ENCODE measurements at places on chromosomes 13 and 19.

- no peaks in the 10 kb centered on the region for H3K4me1 ChIP-seq
- H3K36me3 ChIP-seq, result no peaks in the 10 kb centered on the region
- H3K4me3 ChIP-seq, result no peak overlapping the region
- no peak for DNase-seq
These were observed 91.3 kb downstream of the IER2 start for GRCh38 chr19:13241231-13242104.

GRCh38 chr13:80109303-80109702, 231.6 kb downstream of the SPRY2 start:
- no peak overlapping the region for H3K4me3 ChIP-seq
- H3K27me3 ChIP-seq, result no peaks in the 10 kb centered on the region
- H3K27ac ChIP-seq, result no peak overlapping the region
- H3K36me3 ChIP-seq, result no peaks in the 10 kb centered on the region
- no peak for DNase-seq
- H3K4me1 ChIP-seq, result no peaks in the 10 kb centered on the region

- H3K4me3 ChIP-seq, result no peak overlapping the region
- H3K27me3 ChIP-seq, result no peaks in the 10 kb centered on the region
- no peak overlapping the region for H3K27ac ChIP-seq
- no peaks in the 10 kb centered on the region for H3K4me1 ChIP-seq
These were observed 59.8 kb downstream of the SCEL start for GRCh38 chr13:77595166-77595810.

GRCh38 chr19:55549500-55550320, 4.4 kb upstream of the SBK3 start:
- H3K36me3 ChIP-seq, result no peaks in the 10 kb centered on the region
- no peak for DNase-seq
- peaks cover 89% of the 10 kb centered on the region for H3K27me3 ChIP-seq
- peaks cover 33% of the 10 kb centered on the region for H3K4me1 ChIP-seq
- H3K4me3 ChIP-seq, result peak overlapping the region; percentile 13

DNA sequence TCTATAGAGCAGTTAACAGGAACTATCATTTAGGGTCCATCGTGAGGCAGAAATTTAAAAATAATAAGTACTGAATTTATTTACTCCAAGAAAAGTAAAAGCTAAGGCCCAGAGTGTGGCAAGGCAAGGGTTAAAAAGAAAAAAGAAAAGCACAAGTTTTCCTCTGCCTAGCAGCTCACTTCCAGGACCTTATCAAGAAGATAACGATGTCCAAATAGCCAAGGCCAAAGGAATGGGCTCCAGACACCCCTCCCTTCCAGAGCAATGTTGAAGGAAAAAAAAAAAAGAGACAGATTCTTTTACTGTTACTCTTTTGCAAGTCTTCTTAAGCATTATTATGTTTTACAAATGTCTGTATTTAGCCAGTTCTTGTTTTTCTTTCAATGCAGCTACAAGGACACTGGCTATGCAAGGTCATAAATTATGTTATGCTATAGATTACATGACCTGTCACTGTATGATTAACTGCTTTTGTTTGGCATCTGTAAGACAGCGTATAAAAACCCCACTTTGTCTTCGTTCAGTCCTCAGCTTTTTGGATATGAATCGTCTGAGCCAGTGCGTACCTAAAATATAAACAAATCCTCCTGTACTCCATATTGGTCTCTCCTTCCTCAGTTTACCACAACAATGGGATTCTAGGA, 2.9 kb upstream of the ZNF700 start:
- no peak overlapping the region for H3K4me3 ChIP-seq
- H3K27me3 ChIP-seq, result no peaks in the 10 kb centered on the region
- DNase-seq, result no peak
- H3K4me1 ChIP-seq, result peaks cover 25% of the 10 kb centered on the region
- no peak overlapping the region for H3K27ac ChIP-seq

DNA sequence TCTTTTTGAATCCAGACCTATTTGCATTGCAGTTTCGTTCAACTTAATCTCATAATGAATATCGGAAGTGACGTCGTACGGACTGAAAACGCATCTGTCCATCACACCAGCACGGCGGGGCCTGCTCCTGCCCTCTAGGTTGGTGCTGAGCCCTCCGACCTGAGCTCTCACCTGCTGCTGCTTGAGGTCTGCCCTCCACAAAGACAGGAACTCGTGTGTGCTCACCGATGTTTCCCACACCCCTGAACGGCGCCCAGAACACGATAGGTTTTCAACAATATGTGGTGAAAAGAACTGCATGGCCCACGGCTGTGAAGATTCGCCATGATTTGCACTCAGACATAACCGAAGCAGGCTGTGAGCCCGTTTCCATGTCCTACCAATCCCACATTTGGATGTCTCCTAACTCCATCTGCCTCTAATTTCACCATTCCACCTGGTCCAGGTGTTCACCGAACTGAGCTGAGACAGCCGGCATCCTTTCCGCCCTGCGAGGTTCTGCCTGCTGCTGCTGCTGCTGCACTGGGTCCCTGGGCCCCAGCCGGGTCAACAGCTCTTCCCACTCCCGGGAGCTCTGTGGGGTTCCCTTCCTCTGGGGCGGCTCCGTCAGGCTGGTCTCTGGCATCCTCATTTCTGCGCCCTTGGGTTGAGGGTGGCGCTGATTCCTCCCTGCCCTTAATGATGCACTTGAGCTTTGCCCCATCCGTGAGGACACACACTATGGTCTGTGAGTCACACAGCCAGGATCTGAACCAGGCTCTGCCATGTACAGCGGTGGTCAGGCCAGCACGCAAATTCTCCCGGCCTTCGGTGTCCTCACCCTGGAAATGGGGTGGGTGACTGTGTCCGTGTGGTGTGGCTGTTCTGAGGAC, 20.9 kb downstream of the GRTP1 start:
- DNase-seq, result no peak
- H3K4me3 ChIP-seq, result no peak overlapping the region
- H3K27ac ChIP-seq, result no peak overlapping the region
- H3K27me3 ChIP-seq, result no peaks in the 10 kb centered on the region

GRCh38 chr13:100517135-100517534, 71.5 kb downstream of the GGACT start:
- no peak for DNase-seq
- no peaks in the 10 kb centered on the region for H3K4me1 ChIP-seq
- H3K27me3 ChIP-seq, result no peaks in the 10 kb centered on the region
- H3K36me3 ChIP-seq, result no peaks in the 10 kb centered on the region
- H3K27ac ChIP-seq, result no peak overlapping the region
- H3K4me3 ChIP-seq, result no peak overlapping the region

GRCh38 chr19:56144376-56144775, 3.3 kb downstream of the ZNF444 start:
- no peaks in the 10 kb centered on the region for H3K27me3 ChIP-seq
- DNase-seq, result no peak
- peaks cover 28% of the 10 kb centered on the region for H3K4me1 ChIP-seq
- no peak overlapping the region for H3K4me3 ChIP-seq
- no peak overlapping the region for H3K27ac ChIP-seq

DNA sequence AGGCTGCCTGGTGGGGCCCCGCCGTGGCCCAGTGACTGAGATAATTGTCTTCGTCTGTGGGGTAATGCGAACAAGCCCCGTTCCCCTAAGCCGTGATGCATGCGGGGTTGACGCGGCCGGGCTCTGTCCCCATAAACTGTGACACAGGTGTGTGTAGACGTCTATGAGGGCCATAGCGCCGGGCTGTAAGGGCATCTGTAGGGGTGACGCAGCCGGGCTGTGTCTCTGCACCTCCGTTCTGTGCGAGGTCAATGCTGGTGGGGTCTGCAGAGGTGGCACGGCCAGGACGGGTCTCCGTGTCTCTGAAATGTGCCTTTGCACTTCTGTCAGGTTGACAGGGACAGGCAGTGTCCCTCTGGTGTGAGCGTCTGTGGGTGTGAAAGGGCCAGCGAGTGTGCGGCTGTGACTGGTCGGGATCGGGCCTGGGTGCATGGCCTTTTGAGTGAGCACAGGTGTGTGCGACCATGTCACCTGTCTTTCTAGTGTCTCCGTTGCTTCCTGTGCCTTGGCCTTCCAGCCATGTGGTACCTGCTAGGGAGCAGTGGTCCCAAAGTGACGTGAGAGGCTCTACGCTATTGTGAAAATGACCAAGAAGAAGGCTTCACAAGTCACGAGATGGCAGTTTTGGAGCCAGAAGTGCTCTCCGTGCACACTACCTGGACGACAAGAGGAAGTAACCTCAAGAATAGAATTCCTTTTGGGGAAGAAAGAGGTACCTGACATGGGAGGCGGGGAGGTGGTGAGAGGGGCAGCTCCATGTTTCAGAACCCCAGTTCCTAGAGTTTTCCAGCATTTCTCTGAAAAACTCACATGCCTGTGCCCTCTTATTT, 16.4 kb upstream of the ZNF331 start:
- peaks cover 15% of the 10 kb centered on the region for H3K4me1 ChIP-seq
- H3K36me3 ChIP-seq, result no peaks in the 10 kb centered on the region
- H3K27ac ChIP-seq, result peak overlapping the region; percentile 77
- peak overlapping the region; percentile 55 for H3K4me3 ChIP-seq
- no peaks in the 10 kb centered on the region for H3K27me3 ChIP-seq
- DNase-seq, result no peak

- no peaks in the 10 kb centered on the region for H3K36me3 ChIP-seq
- peak overlapping the region; percentile 28 for H3K4me3 ChIP-seq
- peak overlapping the region; percentile 84 for H3K27ac ChIP-seq
- peaks cover 21% of the 10 kb centered on the region for H3K4me1 ChIP-seq
- no peak for DNase-seq
- H3K27me3 ChIP-seq, result no peaks in the 10 kb centered on the region
These were observed 6.5 kb downstream of the SYCE2 start for GRCh38 chr19:12912571-12912970.

DNA sequence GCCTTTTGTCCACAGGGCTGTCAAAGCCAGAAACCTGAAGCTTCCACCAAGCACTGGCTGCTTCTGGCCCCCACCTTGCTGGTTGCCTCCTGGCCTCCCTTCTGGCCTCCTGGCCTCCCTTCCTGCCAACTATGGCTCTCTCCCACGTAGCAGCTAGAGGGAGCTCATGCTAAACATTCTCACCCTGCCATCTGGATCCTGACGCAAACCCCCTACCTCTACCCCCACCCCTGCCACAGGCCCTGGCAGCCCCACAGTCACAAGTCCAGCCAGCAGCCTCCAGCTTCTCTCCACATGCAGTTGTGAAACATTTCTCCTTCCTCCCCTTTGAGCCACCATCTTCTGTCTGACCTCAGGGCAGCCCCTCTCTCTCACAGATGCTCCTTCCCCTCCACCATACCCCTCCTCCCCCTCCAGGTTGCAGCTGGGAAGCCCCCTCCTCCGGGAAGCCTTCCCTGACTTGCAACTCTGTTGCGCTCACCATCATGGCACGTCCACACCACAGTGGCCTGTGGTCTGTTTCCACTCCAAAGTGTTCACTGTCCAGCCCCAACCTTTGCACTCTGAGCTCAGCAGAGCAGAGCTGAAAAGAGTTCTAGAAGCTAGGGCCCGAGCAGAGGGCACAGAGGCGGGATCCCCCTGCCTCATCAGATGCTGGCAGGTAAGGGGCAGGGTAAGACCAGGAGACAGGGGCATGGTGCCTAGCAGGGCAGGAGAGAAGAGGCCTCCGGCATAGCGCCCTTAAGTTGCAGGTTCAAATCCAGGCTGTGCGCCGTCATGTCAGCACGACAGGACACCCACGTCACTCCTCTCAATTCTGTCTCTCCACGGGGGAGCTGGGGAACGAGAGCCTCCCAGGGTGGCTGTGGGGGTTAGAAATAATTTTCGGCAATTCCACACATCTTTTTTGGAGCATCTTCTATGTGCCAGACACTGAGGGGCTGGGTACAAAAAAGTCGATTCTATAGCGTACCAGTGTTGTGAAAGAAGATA, 7.3 kb downstream of the ADGRL1 start:
- DNase-seq, result no peak
- H3K27me3 ChIP-seq, result no peaks in the 10 kb centered on the region
- no peaks in the 10 kb centered on the region for H3K36me3 ChIP-seq
- peaks cover 57% of the 10 kb centered on the region for H3K4me1 ChIP-seq

DNA sequence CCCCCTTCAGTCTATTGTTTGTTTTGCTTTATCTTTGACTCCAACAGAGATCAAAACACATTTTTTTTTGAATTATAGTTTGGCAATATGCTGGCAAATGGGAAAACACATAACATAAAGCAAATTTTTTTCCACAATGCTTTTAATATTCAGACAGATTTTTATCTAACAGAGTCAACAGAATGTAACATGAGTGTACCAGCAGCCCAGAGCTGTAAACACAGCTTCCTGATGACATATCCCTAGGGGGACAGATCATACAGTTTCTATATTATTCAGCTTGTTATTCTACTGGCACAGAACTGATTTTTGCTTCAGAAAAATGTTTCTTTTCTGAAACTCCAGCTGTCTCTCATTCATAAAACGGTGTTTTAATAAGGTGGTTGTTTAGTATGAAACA, 168.8 kb downstream of the OLFM4 start:
- no peaks in the 10 kb centered on the region for H3K36me3 ChIP-seq
- H3K27ac ChIP-seq, result no peak overlapping the region
- H3K27me3 ChIP-seq, result peaks cover 23% of the 10 kb centered on the region
- peaks cover 4% of the 10 kb centered on the region for H3K4me1 ChIP-seq
- H3K4me3 ChIP-seq, result no peak overlapping the region
- no peak for DNase-seq

- no peaks in the 10 kb centered on the region for H3K27me3 ChIP-seq
- peak overlapping the region; percentile 95 for H3K4me3 ChIP-seq
- DNase-seq, result no peak
- H3K4me1 ChIP-seq, result peaks cover 56% of the 10 kb centered on the region
These were observed 367 bp downstream of the MFSD12 start for GRCh38 chr19:3556978-3557460.

DNA sequence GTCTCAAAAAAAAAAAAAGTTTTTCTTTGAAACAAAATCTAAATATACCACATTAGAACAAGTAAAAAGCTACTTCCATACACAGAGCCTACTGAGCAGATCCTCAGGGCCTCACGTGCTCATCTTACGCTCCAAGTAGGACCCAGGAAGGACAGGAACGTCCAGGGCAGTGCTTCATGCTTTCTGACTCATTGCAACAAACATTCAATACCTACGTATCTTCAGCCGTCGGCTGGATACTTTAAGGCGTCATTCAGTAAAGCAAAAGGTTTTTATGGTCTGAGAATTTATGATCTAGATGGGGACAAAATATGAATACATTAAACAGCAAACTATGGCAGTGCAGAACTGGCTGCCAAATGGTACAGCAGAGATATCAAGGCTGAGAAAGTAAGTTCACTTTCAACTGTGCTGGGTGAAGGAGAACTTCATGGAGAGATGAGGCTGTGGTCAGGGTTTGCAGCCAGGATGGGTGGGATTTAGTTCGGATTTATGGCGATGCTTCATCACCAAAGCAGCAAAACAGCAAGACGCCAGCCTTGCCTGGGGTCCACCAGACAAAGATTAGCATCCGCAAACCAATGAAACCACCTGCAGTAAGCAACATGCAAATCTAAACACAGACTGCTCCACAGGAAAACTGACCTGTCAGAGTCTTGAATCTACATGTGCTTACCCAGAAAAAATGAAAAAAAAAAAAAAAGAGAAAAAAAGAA, 20.5 kb downstream of the CARS2 start:
- H3K36me3 ChIP-seq, result peaks cover 100% of the 10 kb centered on the region
- H3K4me1 ChIP-seq, result no peaks in the 10 kb centered on the region
- H3K27ac ChIP-seq, result no peak overlapping the region

- DNase-seq, result no peak
- H3K36me3 ChIP-seq, result no peaks in the 10 kb centered on the region
- no peak within 1 kb of the TSS for H3K27ac ChIP-seq
- peaks cover 18% of the 10 kb centered on the region for H3K4me1 ChIP-seq
- H3K27me3 ChIP-seq, result no peaks in the 10 kb centered on the region
- peak within 1 kb of the TSS; percentile 58 for H3K4me3 ChIP-seq
These were observed at the start of gene TMEM145 for GRCh38 chr19:42313096-42313839. TMEM145 (plus strand) TSS chr19:42313309; CDS start chr19:42313377, 68 bp downstream.
